ENCODE measurements at places on chromosomes 5 and 9.

GRCh38 chr9:34227445-34227844, 48.6 kb downstream of the UBAP1 start:
- no peak for DNase-seq

DNA sequence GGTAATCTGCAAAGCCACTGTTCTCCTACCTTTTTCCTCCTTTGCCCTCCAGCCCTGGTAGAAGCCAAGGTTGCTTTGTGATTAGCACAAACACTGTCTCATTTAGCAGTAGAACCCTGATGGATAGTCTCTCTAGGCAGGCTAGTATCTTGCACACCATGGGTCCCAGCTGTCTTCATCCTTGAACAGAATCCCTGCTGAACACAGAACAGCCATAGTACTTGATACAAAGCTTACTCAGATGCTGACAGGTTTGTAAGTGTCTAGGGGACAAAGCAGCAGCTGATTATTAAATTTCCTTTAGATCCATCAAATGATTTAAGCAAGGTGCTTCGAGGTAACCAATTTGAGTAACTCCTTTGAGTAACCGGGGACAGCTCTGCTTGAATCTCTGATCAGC, 163.7 kb upstream of the PPP1R2B start:
- no peak for DNase-seq

GRCh38 chr5:125152044-125152443, 405.6 kb upstream of the ZNF608 start:
- no peak for DNase-seq

GRCh38 chr9:36874921-36875320, 159.1 kb downstream of the PAX5 start:
- no peak for DNase-seq

- DNase-seq, result no peak
These were observed 86.9 kb downstream of the GNAQ start for GRCh38 chr9:77944556-77945243.

GRCh38 chr9:82938426-82939218, 124.3 kb downstream of the RASEF start:
- no peak for DNase-seq

DNA sequence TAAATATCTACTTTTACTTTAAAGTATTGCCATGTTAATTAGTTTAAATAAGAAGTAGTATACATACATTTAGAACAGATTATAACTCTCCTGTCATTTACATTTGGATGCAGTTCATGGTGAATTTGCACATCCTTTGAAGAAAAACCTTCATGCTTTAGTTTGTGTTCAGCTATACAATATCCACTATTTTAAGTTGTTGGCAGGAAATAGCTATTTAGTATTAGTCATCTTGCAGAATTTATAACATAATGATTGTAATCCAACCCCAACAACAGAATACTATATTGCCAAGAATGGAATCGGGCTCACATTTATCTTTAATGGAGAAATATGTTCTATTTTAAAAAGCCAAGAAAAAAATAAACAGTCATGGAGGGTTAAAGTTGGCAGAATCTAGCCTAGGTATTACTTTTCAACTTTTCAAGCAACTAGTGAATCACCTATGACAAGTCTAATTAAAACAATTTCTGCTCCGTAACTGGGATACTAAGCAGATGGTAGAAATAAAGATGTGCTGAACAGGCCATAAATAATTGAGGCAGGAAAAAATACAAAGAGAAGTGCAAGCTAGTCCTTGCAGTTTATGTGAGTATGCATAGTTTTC, 1170.6 kb upstream of the NUDT12 start:
- DNase-seq, result no peak

DNA sequence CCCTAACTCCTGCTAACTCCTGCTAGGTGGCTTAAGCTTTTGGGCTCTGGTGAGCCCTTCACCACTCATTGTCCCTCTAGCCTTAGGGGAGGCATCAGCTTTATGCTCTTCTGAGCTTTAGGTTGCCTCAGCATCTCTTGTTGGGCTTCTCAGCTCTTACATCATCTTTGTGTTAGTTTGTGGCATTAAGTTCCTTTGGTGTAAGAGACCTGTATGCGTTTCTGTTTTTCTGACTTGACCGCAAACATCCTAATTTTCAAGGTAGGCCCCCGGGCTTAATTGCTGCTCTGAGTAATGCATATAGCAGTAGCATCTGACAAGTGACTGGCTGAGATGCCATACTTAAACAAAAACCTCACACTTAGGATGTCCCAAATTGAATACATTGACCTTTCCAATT, 287.8 kb upstream of the TUT7 start:
- no peak for DNase-seq

DNA sequence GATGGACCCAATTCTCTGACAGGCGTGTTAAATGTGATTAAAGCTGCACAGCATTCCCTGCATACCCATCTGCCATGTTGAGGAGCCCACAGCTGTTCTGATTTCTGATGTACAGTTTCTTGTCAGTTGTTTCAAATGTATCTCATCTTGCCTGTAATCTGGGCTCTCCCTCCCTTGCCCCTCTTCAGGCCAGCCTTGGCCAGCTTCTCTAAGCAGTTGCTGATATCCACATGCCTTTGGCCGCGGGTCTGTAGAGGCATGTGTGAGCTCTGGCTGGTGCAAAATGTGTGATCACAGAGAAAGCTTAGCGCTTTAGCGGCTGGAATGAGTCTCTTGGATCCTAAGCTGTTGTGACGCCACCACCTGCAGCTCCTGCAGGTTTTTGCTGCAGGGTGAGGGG, 332.0 kb downstream of the MLLT3 start:
- no peak for DNase-seq

GRCh38 chr9:3189113-3189861, 336.5 kb downstream of the RFX3 start:
- no peak for DNase-seq

- DNase-seq, result no peak
These were observed 413.6 kb upstream of the TNC start for GRCh38 chr9:115531410-115532125.

DNA sequence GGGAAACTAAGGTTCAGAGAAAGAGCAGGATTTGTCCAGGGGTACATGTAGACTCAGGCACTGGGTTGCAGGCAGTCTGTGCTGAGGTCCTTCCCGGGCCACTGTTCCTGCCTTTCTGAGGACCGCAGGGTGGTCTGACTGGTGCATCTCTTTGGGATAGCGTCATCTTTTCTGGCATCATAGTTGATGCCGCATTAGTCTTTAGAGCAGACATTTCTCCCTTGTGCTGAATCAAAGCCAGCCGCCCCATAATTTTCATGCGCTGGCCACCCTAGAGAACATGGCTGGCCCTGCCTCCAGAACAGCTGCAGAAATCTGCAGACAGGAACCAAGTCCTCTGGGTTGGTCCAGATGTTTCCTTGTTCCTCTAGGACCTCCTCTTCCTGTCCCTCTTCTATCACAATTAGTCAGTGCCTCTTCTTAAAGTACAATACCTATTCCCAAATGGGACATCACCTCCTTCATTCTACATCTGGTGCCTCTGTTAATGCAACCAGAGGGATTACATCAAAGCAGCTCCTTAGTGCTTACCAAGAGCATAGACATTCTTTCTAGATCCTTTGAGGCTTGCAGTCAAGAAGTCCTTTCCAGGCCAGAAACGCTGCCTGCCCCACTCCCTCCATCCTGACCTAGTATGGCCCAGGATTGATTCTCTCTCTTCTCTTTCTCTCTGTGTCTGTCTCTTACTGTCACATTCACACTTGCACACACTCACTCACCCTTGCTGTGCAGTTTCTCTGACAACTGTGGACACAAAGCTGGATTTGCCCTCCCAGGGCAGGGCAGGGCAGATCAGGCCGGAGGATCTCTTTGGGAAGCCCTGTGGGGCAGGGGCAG, 42.0 kb upstream of the ORM1 start:
- no peak for DNase-seq

DNA sequence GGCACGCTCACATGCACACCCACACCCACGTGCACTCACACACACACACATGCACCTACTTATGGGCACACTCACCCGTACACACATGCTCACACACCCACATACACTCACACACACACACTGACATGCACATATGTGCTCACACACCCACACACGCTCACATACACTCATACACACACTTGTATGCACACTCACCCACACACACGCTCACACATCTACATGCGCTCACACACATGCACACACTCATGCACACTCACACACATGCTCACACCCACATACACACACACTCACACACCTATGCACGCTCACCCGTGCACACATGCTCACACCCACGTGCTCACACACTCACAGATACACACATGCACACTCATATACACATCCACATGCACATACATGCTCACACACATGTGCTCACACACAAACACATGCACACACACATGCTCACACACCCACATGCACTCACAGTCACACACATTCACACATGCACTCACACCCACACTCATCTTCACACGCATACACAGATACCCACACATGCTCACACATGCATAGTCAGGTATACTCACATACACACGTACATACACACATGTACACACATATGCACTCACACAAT, 138.3 kb downstream of the OLFM1 start:
- DNase-seq, result no peak

DNA sequence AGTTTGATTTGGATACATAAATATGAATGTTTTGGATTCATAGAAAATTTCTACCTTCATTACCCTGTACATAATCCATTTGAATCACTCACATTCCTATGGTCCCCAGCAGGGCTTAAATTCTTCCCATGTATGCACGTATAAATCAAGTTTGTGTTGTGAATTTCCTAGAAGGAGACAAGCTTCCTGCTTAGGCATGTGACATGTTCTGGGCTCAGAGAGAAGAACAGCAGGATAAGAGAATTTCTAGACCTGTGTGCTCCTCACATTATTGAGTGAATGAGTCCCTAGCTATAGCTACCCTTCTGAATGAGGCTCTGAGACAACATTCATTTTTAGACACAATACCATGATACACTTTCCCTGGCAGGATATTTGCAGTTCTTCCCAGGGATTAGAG, 229.1 kb downstream of the YTHDC2 start:
- no peak for DNase-seq

- DNase-seq, result no peak
These were observed 8.8 kb upstream of the CDK7 start for GRCh38 chr5:69225860-69226259.

DNA sequence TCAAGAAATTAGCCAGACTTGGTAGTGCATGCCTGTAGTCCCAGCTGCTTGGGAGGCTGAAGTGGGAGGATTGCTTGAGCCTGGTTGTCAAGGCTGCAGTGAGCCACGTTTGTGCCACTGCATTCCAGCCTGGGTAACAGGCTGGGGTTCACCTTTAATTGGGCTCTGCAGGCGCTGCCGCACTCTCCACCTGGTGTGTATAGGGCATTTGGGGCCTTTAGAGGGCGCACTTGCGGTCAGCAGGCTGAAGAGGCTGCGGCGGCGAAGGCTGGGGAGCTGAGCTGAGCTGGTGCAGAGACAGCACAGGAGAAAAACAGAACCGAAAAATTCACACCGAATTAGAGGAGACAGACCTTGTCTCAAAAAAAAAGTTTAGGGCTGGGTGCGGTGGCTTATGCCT, 31.2 kb downstream of the CDK7 start:
- DNase-seq, result no peak
